ENCODE measurements at places on chromosomes 2 and 18. TPM values are rescaled to one million over a fixed set of nuclear protein-coding genes. Genes with fewer than 3 reads are reported as not detected.

- no peaks in the 10 kb centered on the region for H3K4me1 ChIP-seq
- no peak overlapping the region for H3K27ac ChIP-seq
- no peak for DNase-seq
- H3K36me3 ChIP-seq, result no peaks in the 10 kb centered on the region
These were observed 87.7 kb downstream of the RAPGEF4 start for GRCh38 chr2:172823261-172823850.

- peak; percentile 50 for DNase-seq
- H3K4me1 ChIP-seq, result peaks cover 52% of the 10 kb centered on the region
- H3K27ac ChIP-seq, result peak overlapping the region; percentile 71
- no peak overlapping the region for H3K4me3 ChIP-seq
- H3K36me3 ChIP-seq, result no peaks in the 10 kb centered on the region
These were observed 42.6 kb upstream of the ROCK2 start for GRCh38 chr2:11387100-11387390.

GRCh38 chr2:237861875-237862527 lies 2.6 kb downstream of the RAMP1 start:
- no peaks in the 10 kb centered on the region for H3K36me3 ChIP-seq
- DNase-seq, result no peak
- peaks cover 50% of the 10 kb centered on the region for H3K4me1 ChIP-seq
- peak overlapping the region; percentile 70 for H3K27ac ChIP-seq
- no peaks in the 10 kb centered on the region for H3K27me3 ChIP-seq

DNA sequence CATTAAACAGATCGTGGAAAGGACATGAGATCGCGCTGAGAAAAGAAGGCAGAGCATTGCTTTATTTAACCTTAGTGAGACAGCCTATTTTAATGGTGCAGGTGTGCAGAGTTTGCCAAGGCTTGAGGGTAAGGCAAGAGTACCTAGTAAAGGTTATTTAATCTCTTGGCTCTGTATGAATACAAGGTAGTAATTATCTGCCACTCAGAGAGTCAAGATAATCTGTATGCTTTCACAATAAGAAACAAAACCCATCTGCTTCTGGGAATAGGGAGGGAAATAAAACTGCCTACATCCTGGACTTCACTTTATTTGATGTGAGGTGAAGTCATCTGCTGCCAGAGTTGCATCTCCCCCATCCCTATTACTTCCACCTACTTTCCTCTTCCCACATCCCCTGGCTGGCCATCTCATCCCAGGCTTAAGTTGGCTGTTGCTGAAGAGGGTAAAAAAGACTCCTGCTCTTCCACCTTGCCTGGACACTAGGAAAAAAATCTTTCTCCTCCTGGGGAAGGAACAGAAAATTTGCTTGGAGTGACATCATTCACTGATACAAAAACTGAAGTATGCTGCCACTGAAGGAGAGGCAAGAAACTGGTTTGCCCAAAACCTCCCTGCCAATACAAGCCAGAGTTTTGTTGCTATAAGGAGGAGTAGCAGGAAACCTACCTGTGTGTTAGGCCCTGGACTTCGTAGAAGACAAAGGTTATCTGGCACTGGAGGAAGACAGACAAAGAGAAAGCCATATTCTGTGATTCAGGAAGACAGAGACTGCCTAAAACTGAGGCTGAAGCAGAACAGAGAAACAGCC lies 35.8 kb upstream of the ARHGAP25 start:
- H3K27ac ChIP-seq, result no peak overlapping the region
- H3K27me3 ChIP-seq, result no peaks in the 10 kb centered on the region
- H3K4me3 ChIP-seq, result no peak overlapping the region
- DNase-seq, result no peak
- H3K36me3 ChIP-seq, result no peaks in the 10 kb centered on the region
- no peaks in the 10 kb centered on the region for H3K4me1 ChIP-seq

GRCh38 chr2:107992069-107992468 lies 5.7 kb downstream of the SLC5A7 start:
- H3K27me3 ChIP-seq, result peaks cover 20% of the 10 kb centered on the region
- no peak overlapping the region for H3K4me3 ChIP-seq
- H3K27ac ChIP-seq, result no peak overlapping the region
- no peaks in the 10 kb centered on the region for H3K4me1 ChIP-seq
- H3K36me3 ChIP-seq, result no peaks in the 10 kb centered on the region
- DNase-seq, result no peak

- H3K4me1 ChIP-seq, result peaks cover 15% of the 10 kb centered on the region
- no peak overlapping the region for H3K4me3 ChIP-seq
- no peak overlapping the region for H3K27ac ChIP-seq
- H3K36me3 ChIP-seq, result no peaks in the 10 kb centered on the region
These were observed 79.7 kb downstream of the CCBE1 start for GRCh38 chr18:59617468-59617932.

- H3K27ac ChIP-seq, result no peak overlapping the region
- H3K4me1 ChIP-seq, result no peaks in the 10 kb centered on the region
- no peak for DNase-seq
- no peak overlapping the region for H3K4me3 ChIP-seq
These were observed 42.4 kb downstream of the XDH start for GRCh38 chr2:31372097-31372496.

- no peak for DNase-seq
- H3K36me3 ChIP-seq, result no peaks in the 10 kb centered on the region
- no peak overlapping the region for H3K4me3 ChIP-seq
- no peaks in the 10 kb centered on the region for H3K27me3 ChIP-seq
- peaks cover 12% of the 10 kb centered on the region for H3K4me1 ChIP-seq
These were observed 4.4 kb downstream of the ADRA2B start for GRCh38 chr2:96111823-96112500.

- no peak overlapping the region for H3K4me3 ChIP-seq
- peaks cover 5% of the 10 kb centered on the region for H3K27me3 ChIP-seq
- no peaks in the 10 kb centered on the region for H3K36me3 ChIP-seq
- H3K27ac ChIP-seq, result peak overlapping the region; percentile 74
- DNase-seq, result peak; percentile 15
These were observed 10.1 kb downstream of the COL4A4 start for GRCh38 chr2:227153758-227154486.

GRCh38 chr2:43348908-43349661 lies 122.7 kb upstream of the ZFP36L2 start:
- peak overlapping the region; percentile 85 for H3K27ac ChIP-seq
- H3K27me3 ChIP-seq, result no peaks in the 10 kb centered on the region
- H3K4me1 ChIP-seq, result peaks cover 64% of the 10 kb centered on the region
- no peaks in the 10 kb centered on the region for H3K36me3 ChIP-seq

DNA sequence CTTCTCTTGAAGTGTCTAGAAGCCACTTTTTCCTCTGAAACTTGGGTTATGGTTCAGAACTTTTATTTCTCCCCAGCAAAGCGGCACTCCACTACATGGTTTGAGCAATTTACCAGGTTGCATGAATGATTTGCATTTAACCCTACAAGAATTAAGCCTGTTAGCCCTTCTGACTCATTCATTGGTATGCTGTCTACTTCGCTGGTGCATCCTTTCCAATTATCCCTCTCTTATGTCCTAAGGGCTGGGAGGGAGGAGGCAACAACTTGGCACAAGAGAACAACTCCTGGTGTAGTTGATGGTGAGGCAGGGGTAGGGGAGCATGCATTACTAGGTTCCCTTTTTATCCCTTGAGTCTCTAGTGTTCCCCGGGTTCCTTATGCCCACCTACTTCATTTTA lies 293.4 kb upstream of the MEX3C start:
- no peak overlapping the region for H3K4me3 ChIP-seq
- H3K27me3 ChIP-seq, result no peaks in the 10 kb centered on the region
- H3K4me1 ChIP-seq, result no peaks in the 10 kb centered on the region
- no peak overlapping the region for H3K27ac ChIP-seq
- no peaks in the 10 kb centered on the region for H3K36me3 ChIP-seq

DNA sequence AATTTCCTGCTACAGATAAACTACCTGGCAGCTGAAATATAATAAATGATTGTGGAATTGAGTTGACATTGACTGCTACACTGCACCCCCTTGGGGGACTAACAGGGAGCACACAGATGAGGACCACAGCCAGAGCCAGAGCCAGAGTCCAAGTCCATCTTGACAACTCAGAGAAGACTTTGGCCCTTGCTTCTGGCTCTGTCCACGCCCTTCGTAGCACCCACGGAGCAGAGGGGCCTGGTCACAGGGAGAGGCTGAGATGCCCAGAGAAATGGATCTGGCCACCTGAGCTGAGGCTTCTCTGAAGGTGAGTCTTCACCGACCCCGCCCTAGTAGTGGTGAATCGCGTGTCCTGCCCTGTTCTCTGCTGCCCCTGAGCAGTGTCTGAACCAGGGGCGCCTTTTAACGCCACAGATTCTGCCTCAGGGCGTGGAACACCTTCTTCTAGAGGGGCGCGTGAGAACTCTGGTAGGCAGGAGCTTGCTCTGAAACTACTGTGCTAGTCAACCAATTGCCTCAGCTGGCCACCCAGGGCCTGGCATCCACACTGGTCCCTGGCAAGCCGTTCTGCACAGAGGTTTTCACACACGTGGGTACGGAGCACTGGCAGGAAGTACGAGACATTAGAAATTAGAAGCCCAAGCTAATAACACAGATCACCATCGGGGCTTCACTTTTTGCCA lies 35.7 kb upstream of the MAT2A start:
- no peak overlapping the region for H3K4me3 ChIP-seq
- no peaks in the 10 kb centered on the region for H3K27me3 ChIP-seq
- peaks cover 33% of the 10 kb centered on the region for H3K4me1 ChIP-seq
- no peaks in the 10 kb centered on the region for H3K36me3 ChIP-seq

ATOH8 gene
- total RNA-seq, result 2.0 TPM

CBLN2 gene
- 1.1 TPM for total RNA-seq

Measured in hepatocyte (in vitro differentiated cells).